Skin of body (tissue), 3 donors: ENCODE measurements at places on chromosomes 6 and 20. TPM values are rescaled to one million over a fixed set of nuclear protein-coding genes. Genes with fewer than 3 reads are reported as not detected.

GRCh38 chr6:79631693-79632172 lies 604 bp downstream of the SH3BGRL2 start:
- DNase-seq, result no peak

DNA sequence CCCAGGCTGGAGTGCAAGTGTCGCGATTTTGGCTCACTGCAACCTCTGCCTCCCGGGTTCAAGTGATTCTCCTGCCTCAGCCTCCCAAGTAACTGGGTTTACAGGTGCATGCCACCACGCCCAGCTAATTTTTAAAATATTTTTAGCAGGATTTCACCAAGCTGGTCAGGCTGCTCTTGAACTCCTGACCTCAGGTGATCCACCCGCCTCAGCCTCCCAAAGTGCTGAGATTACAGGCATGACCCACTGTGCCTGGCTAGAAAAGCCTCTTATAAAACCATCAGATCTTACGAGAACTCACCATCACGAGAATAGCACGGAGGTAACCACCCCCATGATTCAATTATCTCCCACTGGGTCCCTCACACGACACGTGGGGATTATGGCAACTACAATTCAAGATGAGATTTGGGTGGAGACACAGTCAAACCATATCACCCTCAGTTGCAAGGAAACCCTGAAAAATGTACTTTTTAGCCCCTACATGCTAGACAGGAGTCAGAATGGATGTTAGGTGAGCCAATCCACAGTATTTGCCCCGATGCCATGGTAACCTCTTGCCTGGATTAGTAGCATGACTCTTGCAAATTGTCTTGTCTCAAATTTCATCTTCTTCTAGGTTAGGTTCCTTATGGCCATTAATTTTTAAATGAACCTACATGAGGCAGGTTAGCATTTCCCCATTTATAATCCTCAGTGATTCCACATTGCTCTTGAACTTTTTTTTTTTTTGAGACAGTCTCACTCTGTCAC lies 17.1 kb upstream of the SASH1 start:
- no peak for DNase-seq

DNA sequence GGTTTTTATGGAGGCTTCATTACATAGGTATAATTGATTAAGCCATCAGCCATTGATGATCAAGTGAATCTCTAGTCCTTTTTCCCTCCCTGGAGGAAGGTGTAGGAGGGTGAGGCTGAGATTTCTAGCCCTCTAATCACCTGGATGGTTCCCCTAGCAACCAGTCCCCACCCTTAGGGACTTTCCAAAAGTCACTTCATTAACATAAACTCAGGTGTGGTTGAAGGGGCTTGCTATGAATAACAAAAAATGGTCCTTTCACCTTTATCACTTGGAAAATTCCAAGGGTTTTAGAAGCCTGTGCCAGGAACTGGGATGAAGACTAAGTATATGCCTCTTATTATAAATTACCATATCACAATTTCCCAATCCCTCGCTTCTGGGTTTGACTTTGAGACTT lies 40.4 kb downstream of the SMPDL3A start:
- DNase-seq, result no peak

DNA sequence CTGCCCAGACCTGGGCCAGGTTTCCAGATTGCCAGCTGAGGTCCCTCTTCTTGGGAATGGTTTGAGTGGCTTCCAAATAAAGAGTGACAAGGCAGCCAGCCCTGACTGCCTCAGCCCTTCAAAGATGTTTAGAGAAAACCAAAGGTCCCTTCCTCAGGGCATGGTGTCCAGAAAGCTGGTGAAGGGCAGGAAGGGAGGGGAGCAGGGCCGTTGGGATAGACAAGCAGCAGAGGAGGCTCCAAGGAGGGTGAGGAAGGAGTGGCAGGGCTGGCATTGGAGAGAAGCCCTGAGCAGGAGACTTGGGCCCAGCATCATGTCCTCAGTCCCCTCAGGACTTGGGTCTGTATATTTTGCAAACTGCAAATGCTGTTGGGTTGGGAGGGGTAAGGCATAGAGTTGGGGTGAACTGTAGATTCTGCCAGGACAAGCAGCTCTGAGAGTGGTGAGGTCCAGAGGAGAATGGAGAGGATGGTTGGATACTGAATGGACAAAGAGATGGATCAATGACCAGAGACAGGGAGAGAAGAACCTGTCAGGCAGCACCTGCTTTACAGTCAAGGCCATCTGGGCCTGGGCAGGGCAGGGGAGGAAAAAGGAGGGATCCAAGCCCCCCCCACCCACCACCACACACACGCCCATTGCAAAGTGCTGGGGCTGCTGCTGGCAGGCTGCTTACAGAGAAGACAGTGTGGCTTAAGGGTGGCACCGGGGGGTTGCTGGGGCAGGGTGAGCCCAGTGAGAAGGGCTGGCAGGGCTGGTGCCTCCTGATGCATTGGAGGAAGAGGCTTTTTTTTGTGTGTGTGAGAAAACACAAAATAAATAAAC lies 5.5 kb upstream of the DSN1 start:
- no peak for DNase-seq

- no peak for DNase-seq
Measured at GRCh38 chr6:131600716-131601115, 27.3 kb downstream of the MED23 start.

DNA sequence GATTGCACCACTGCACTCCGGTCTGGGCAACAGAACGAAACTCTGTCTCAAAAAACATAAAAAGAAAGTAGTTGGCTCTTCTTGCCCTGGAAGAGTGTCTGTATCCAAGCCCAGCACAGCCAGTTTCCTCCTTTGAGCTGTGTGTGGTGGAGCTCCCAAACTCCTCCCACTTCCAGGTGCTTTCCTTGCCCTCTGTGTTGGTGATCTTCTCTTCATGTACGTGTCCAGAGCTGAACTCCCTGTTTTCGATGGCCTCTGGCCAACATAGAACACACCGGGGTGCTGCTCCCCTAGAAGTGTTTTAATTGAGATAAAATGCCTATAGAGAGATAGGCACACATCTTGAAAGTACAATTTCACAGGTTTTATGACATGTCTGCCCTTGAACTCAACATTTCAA lies 16.7 kb upstream of the SGK2 start:
- DNase-seq, result no peak

DNA sequence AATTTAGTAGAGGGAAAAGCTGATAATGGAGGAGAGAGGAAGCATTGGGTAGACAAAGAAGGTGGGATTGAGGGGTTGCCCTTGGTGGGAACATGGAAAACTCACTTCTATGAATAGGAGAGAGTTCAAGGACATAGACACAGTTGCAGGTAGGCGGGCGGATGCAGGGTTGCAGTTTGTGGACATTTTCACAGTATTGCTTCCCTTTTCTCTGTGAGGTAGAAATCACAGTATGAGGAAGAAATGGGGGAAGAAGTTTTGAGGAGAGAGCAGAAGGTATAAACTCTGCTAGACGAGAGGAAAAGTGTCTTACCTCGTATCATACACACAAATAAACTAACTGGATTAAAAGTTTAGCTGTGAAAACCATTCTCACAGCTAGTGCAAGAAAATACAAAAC lies 200.7 kb upstream of the ECI2 start:
- DNase-seq, result no peak

- no peak for DNase-seq
Measured at GRCh38 chr6:44002067-44002592, 125.1 kb downstream of the MRPL14 start.

DNA sequence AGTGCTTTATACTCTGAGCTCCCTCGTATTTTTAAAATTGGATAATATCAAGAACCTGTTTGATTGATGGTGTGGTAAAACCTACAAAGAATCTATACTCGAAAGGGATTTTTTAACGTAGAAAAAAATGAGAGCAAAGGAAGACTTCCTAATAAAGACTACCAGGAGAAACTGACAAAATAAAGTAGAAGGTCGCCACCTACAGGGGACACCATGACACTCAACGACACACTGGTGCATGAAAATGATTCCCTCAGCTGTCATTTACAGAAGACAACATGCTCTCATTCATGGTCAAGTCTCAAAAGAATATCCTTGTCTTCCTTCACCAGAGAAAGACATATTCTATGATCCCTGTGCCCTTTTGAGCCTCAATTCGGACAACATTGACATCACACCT lies 10.1 kb upstream of the NHSL1 start:
- no peak for DNase-seq

DNA sequence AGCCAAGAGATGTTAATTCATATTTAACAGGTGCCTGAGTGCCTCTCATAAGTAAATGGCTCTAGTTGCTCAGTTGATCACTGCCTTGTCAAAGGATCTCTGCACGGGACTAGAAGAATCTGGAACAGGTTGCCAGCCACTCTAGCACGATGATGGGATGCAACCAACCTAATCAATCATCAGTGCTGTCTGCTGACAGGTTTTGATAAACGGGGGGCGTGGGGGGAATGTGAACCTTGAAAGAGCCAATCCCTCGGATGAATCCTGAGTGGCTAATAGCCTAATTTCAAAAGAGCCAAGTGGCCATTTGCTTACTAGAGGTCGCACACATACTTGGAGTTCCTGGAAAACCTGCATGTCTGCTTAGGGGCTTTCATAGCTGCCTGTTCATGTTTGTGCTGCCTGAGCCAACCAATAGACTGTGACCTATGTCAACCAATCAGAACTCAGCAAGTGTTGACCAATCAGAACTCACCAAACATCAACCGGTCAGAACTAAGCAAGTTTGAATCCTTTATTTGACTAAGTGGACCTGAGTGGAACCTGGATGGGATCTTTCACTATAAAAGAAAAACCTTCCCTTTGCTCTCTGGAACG lies 43.5 kb upstream of the ECI2 start:
- DNase-seq, result no peak

- no peak for DNase-seq
Measured at GRCh38 chr20:48717095-48717672, 110.6 kb downstream of the PREX1 start.

DNA sequence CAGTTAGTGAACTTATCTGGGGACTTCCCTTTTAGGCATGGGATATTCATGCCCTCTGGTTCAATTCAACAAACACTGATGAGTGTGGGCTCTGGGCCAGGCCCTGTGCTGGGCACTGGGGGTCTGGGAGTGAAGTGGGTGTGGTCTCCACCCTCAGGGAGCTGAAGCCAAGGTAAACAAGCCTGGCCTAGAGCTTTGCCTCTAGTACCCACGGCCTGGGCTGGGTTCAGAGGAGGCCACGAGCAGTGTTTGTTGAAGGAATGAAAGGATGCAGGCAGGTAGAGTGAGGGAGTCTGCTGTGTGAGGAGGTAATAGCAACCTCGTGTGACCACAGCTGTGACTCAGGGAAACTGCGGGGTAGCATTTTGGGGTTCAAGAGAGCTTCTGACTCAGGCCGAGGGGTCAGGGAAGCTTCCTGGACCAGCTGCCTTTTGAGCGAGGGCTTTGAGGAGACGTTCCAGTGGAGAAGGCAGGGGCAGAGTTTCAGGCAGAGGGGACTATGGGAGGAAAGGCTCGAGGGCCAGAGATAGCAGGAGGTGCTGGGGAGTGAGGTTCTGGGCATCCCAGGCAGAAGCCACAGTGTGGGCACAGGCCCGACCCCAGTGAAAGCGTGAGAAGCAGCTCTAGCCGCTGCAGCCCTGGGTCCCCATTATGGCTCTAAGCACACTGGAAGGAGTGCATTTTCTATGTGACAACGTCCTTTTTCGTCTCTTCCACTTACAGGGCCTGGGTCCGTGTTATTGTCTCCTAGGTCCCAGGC lies 5.6 kb downstream of the MYLK2 start:
- no peak for DNase-seq

GRCh38 chr6:134323698-134324097 lies 5.8 kb upstream of the SGK1 start:
- DNase-seq, result no peak

The LPA gene
- not detected for total RNA-seq

The SEL1L2 gene
- total RNA-seq, result not detected

The VSX1 gene
- total RNA-seq, result 0.10 TPM

The NR2E1 gene
- total RNA-seq, result not detected

The TCP1 gene
- total RNA-seq, result 130 TPM

The FOXS1 gene
- total RNA-seq, result 1.4 TPM

The ZC2HC1B gene
- total RNA-seq, result not detected

The COMMD7 gene
- total RNA-seq, result 13.7 TPM

The PCK1 gene
- 51.4 TPM for total RNA-seq

The RAD21L1 gene
- total RNA-seq, result not detected
